ENCODE measurements at places on chromosomes 11 and 22. TPM values are rescaled to one million over a fixed set of nuclear protein-coding genes. Genes with fewer than 3 reads are reported as not detected.

DNA sequence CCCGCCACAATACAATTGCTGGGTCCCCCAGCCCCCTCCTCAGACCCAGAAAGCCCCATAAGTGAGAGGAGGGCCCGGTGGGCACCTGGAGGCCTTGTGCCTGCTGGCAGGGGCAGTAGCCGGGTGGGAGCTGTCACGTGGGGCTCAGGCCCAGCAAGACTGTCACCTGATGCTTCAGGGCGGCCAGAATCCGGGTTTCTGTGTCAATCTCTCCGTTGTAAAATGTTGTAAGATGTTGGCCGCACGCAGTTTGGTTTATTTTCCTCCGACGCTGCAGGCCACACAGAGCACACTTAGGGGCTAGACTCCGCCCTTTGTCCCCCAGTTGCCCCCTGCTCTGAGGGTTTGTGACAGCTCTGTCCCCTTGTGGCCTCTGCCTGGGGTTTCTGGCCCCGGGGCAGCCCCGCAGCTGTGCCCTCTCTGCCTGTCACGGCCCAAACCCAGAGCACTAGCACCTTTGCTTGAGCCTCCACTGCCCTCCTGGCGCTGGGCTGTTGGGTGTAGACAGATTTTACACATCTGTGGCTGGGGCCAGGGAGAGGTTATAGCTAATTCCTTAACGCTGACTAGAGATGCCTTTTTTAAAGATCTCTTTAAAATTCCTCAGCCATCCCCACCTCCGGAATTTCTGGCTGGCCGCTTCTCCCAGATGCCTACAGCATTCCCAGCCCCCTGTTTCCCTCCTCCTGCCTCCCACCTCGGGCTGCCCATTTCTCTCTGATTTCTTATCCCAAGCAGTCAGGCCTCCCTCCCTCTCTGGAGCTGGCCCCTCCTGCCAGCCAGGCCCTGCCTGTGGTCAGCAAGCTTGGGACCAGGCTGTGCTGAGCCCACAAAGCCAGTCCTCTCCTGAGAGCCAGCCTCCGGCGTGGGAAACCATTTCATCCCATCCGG, 3.2 kb upstream of the PRR5 start:
- no peak for DNase-seq

DNA sequence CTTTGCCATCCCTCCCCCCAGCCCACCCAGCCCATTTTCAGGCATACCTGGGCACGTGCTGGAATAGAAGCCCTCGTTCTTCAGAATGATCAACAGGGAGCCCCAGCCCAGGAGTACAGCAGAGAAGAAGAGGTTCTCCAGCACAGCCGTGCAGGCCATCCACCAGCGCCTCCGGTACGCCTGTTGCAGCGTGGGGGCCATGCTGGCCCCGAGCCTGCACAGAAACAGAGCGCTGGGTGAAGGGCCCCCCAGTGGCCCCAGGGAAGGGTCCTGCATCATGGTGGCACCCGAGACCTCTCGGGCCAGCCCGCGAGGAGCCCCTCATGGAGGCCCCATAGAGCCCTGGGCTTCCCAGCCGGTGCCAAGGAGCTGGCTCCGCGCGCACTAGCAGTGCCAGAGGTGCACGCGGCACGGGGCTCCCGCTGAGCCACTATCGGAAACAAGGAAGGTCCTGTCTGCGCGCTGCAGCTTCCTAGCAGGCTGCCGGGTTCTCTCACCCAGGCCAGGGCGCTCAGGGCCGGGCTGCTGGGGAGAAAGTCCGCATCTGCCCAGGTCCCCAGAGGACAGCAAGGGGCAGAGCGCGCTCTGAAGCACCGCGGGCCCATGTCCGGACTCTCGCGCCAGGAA, 1.5 kb downstream of the SLC43A1 start:
- DNase-seq: peak; percentile 18

DNA sequence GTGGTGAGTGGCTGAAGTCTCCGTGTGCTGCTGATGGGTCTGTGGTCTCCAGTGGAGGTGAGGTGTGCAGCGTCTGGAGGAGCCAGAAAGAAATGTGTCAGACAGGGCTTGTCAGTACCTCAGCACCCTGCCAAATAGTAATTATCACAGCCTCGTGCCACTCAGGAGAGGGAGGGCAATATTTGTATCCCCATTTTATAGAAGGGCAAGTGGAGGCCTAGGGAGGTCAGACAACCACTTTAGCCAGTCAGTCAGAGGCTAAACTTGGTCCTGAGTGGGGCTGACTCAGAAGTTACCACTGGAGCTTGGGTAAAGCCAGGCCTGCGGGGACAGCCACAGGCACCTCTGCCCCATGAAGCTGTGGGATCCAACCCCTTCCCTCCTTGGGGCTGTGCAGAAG, 11.5 kb upstream of the ELF5 start:
- no peak for DNase-seq

DNA sequence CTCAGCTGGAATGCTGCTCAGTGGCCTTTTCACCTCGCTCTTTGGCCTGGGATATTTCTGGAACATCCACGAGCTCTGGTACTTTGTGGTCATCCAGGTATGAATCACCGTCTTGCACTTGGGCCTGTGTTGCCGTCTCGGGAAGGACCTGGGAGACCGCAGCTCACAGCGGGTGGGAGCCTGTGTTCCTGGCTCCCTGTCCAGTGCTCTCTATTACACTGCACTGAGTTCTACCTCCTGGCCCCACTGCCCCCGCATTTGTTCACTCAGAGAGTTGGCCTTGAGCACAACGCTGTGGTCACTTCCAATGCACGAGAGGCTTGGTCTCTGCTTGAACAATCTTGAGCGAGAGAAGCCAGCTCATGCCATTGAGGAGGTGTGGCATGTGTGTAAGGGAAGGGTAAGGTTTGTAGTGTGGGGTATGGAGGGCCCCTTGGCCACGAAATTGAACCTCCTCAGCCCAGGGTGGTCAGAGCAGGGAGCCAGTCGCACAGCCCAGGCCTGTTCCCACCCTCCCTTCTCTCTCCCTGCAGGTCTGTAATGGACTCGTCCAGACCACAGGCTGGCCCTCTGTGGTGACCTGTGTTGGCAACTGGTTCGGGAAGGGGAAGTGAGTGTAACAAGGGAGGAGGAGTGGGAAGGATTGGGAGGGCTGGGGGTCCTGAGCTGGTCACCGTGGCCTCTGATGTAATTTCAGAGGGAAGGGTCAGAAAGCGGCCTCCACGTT, 16.2 kb downstream of the SLC37A2 start:
- DNase-seq: no peak

- DNase-seq: peak; percentile 26
These were observed 7.6 kb downstream of the CARS1 start for GRCh38 chr11:3049430-3050243.

DNA sequence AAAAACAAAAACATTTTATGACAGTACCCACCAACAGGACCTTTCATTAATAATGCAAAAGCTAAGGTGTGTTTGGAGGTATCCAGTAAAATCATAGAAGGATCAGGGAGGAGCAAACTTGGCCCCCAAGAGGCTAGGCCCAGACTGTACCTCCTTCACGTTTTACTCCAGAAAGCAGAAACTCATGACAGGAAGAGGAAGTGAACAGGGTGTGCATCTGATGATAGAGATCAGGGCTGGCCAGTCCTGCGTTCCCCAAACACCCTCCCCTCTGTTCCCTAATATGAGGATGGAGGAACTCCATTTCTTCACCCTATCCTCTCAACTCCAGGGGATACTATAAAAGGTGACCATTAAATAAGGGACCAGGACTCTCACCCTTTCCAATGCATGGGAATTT, 10.2 kb upstream of the MS4A12 start:
- no peak for DNase-seq

DNA sequence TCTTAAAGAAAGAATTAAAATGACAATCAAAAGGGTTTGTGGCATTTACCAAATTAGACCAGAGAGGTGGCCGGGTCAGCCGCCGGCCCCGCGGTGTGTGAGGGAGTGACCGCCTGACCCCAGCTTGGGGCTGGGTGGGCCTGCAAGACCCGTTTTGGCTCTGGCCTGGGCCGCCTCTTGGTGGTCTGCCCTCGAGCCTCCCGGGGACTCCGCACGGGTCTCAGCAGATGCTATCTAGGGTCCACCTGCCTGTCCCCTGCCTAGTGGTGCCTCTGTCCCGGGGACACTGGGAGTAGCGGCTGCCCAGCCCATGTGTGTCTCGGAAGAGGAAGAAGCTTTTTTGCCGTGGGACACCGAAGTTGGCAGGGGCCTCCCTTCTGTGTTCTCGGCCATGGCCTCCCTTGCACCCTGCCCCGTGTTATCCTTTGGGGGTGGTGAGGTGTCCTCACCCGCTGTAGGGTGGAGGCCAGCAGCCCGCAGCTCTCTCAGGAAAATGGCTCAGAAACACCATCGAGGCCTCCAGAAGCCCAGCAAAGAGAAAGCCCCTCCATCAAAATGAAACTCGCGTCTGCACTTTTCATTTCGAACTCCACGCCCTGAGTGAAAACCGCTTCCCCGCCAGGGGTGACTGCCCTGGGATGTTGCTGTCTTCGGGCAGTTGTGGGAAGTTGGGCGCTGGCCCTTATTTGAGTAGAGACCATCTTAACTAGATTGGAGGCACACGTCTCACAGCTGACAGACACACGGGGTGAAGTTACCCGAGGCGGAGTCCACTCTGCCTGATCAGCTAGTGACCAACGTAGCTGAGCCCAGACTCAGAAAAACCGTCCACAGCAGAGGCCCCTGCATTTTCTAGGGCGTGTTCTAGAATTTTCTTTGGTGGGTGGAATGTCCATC, 8.0 kb downstream of the CCND1 start:
- no peak for DNase-seq

DNA sequence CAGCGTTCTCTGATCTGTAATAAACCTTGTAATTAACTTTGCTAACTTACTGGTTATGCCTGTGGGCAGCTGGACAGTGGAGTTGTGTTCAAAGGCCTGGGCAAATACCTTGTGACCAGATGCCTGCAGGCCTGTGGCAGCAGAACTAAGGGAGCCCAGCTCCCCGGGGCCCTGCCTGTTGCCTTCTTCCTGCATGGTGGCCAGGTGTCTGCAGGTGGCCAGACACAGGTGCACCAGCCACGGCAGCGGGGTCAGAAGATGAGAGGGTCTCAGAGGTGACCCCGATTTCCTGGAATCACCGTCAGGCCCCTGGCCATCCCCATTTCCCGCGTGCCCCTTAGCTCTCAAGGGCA, 127.2 kb downstream of the OSBP2 start:
- no peak for DNase-seq

DNA sequence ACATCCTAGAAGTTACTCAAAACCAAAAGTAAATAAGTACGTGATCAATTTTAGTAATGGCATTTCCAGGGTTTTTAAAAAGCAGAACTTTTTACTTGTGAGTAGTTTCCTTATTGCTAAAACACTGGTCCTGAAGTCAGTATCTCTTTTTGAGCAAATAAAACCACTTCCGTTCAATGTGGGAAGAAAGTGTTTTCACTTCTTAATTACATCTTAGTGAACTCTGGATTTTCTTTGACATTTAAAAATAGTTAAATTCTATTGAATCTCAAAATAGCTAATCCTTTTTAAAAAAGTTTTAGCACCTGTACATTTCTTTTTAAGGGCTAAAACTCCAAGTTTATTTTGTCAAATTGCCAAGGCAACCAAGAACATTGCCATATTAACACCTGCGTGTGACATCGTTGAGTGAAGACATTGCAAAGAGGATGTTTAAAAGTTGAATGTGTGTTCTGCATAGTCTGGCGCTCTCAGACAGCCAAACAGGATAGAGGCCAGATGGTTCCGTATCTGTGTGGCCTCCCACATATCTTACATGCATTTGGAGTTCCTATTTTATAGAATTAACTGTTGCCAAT, 17.2 kb upstream of the OR5B21 start:
- DNase-seq: no peak

- no peak for DNase-seq
These were observed 10.9 kb downstream of the PAMR1 start for GRCh38 chr11:35514481-35514880.

DNA sequence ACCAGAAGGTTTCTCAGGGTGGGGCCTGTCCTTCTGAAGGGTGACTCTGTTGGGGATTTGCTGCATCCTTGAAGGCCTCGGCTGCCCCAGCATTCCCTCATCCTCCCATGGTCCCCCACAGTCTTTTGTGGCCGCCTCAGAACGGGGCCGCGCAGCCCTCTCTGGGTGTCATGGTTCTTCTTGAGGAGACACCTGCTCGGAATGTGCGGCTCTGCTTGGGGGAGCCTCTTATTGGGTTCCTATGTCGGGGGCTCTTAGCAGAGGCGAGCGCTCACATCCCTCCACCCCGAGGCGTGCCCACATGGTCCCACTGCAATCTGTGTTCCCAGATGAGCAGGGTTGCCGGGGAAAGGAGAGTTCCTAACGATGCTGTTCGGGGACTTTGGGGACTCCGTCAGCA, 1008.4 kb downstream of the BRD1 start:
- DNase-seq: no peak

DNA sequence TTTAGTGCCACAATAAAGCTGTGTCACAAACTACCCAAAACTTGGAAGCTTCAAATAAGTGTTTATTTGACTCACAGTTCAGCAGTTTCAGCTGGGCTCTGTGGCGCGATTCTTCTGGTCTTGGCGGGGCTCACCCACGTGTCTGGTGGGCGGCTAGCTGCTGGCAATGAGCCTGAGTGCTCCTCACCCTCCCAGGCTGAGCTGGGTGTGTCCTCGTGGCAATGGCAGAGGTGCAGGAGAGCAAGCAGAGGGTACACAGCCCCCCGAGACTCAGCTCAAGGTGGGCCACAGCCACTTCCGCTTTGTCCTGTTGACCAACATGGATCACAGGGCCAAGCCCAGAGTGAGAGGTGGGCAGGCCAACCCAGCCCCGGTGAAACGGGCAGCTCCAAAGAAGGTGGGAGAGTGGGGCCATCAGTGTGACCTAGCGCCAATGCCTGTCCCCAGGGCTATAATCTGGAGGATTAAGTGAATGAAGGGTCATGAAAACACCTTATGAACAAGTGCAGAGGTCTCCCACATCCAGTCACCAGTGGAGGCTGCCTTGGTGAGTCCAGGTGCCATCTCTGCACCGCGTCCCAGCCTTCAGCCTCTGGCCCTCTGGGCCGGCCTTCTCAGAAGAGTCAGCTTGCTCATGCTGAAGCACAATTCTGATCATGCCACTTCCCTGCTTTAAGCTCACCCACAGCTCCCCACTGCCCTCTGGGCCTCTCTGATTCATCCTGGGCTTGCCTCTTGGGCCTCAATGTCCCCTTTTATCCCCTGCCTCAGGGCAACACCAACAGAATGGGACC, 74.6 kb upstream of the RTL6 start:
- DNase-seq: no peak

DNA sequence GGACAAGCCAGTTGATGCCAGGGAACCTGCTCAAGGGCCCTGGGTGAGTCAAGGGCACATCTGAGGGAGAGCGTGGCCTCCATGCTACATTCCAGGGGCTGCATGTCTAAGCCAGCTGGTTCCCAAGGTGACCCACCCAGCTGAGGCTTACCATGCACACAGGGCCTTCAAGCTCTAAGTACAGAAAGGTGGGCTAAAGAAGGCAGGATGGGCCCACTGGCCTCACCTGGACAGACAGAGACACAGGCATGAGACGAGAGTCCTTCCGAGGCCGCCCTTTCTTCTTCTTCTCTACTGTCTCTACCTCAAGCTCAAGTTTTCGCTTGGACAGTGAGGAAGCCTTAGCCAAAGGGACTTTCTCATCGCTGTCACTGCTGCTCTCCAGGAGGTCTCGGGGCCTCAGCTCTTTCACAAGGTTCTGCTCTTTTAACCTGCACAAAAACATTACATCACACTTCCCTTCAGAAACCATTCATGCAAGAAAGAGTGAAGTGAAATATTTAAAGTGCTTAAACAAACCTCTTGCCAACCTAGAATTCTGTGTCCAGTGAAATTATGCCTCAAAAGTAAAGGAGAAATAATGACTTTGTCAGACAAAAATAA, 69.9 kb downstream of the HIRA start:
- no peak for DNase-seq

- no peak for DNase-seq
These were observed 213.2 kb downstream of the TTC28 start for GRCh38 chr22:28466399-28466798.

UPK3A gene
- not detected for total RNA-seq

LINC01488 gene
- total RNA-seq: not detected

OR8D4 gene
- total RNA-seq: not detected

STK33 gene
- total RNA-seq: 0.11 TPM

MED15 gene
- 129 TPM for total RNA-seq

PRG3 gene
- total RNA-seq: not detected

SCUBE1 gene
- not detected for total RNA-seq
